ENCODE measurements at places on chromosomes 3 and 15.

DNA sequence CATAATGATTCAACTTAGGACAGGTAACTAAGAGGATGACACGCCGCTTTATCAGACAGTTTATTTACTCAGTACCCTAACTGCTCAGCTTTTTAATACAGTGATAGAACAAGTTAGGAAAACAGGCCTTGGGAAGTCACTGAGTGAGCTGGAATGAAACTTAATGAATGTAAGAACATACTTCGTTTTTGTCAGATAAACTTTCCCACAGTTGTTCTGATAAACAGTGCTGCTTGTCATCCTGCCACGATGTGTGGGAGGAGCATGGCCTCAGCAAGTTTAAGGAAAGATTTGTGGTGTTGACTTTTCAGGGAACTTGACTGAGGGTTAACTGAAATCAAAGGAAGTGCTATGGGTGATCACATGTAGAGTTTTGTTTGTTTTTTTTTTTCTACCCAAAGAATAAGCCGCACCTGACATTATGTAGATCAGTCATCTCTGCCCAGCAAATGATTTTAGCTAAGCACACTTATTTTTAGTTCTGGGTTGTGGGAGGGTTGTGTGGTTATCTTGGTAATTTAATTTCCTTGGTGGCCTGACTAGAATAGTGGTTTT is 5.6 kb upstream of the P2RY14 start:
- DNase-seq, result no peak

GRCh38 chr15:59812250-59812870 is 123.2 kb upstream of the BNIP2 start:
- no peak for DNase-seq

- no peak for DNase-seq
Observed at GRCh38 chr3:31234145-31234544, 298.6 kb upstream of the STT3B start.

DNA sequence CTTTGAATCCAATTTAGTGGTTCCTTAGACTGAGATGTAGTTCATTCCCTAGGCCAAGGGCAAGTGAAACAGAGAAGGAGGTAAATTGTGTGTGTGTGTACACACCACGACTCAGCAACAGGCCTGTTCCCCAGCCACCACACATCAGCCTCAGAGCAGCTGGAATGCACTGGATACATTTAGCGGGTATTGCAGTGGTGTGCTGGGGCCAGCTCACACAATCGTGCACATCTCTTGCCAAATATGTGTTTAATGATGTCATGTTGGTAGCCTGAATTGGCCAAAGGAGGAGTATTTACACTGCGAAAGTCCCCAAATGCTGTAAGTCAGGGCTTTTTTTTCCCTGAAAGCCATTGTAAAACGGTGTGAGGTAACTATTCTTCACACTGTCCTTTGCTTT is 82.3 kb downstream of the RBPMS2 start:
- DNase-seq, result no peak

- DNase-seq, result no peak
Observed at GRCh38 chr3:159721324-159721723, 267.3 kb upstream of the IL12A start.

GRCh38 chr15:58165661-58166060 is 27.5 kb downstream of the AQP9 start:
- peak; percentile 41 for DNase-seq

DNA sequence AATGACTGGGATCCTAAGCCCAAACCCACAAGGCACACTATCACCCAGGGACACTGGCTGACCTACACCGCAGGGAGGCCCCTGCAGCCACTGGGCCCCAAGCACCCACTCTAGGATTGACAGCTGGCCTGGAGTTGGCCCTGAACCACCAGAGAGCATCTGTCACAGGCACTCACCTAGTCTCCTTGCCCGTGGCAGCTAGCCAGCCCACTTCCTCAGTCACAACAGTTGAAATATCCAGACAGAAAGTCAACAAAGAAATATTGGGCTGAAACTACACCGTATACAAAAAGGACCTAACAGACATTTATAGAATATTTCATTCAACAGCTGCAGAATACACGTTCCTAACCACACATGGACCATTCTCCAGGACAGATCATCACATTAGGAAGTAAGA is 5.2 kb upstream of the SPINK8 start:
- no peak for DNase-seq

GRCh38 chr3:9208605-9209152 is 40.8 kb downstream of the SRGAP3 start:
- DNase-seq, result no peak

DNA sequence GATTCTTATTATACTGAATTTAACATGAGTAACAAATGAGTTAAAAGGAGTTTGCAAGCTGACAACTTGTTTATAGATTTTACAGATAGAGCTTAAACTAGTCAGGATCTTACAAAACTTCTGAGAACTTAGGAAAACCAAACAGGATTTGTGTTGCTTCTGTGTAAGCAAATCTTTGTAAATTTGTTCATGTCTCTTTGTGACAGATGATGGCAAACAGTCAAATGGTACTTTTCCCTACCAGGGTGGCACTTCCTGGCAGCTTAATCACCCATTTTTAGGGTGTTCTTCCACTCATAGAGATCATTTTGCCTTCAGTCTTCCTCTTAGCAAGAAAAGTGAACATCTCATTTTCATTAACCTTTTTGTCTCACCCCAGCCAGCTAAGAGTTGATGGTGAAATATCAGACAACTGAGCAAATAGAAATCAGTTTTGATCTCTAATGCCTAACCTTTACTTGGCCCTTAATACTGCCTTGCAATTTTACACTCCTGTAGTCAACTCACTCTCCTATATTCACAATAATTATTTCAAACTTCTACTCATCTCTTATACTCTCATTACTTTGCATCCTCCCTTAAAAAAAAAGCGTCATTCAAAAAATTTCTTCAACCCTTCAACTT is 23.7 kb upstream of the NECTIN3 start:
- DNase-seq, result no peak

DNA sequence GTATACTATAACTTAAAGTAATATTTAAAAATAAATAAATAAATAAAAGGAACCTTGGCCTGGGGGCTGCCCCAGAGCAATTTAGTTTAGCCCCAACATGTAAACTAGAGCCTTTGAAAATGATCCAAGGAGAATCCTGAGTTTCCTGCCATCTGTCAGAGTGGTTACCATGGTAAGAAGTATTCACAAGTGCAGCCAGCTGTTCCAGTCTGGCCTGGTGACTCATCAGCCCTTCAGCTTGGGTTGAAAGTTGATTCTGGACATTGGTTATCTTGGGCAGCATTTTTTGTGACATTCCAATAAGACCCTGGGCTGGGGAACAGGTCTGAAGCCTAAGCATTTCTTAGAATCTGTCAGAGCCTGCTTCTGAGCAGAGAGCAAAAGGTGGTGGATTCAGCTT is 72.7 kb upstream of the LRTM1 start:
- peak; percentile 58 for DNase-seq

DNA sequence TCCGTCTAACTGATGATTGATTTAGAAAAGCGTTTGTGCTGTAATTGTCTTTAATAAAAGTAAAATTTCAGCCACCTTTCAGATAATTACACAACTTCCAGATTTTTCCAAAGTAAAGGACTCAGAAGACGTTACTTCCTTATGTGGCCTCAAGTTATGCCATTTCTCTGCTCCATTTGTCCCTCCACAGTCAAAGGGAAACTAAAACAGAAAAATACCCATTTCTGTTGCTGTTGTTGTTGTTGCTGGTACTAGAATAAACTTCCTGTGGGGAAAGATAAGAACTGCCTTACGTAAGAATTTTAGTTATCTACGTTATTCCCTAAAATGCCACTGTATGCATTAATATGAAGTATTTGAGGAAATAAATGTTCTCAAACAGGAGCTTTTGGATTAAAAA is 153.9 kb downstream of the P3H2 start:
- DNase-seq, result no peak

DNA sequence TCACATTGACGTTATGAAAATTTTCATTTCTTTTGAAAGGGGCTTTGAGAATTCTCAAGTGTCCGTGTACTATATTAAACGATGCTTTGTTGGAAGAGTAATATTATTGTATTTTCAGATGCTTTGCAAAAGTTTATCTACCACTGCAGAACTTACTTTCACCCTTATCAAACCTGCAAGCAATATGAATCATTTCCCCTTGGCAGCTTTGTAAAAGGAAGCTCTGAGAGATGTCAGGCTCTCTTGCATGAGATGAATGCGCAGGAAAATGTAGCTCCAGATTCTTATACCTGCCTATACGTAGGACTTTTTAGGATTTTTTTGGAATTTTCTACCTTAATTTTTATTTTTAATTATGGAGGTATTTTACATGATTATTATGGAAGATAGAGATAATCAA is 34.5 kb downstream of the GPD1L start:
- DNase-seq, result no peak

GRCh38 chr3:119322021-119322834 is 28.0 kb downstream of the ARHGAP31 start:
- peak; percentile 41 for DNase-seq

DNA sequence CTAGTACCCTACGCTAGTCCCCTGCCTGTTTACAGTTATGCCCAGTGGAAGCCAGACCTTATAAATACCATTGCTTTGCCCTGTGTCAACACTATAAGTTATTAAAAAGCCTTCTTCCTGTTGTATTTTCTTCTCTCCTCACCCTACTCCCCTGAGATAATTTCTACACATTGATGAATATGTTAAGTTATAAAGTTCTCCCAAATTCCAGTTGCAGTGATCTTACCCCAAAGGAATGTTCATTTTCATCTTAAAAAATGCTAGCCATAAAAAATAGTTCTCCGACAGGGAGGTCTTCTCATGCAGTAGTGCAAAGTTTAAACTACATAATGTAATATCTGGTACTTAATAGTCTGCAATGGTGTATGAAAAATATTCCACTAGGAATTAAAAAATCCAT is 58.6 kb downstream of the MAP2K5 start:
- DNase-seq, result no peak

- no peak for DNase-seq
Observed at GRCh38 chr3:12253516-12254343, 35.1 kb upstream of the PPARG start.

- DNase-seq, result no peak
Observed at GRCh38 chr3:5485427-5485826, 297.9 kb downstream of the EDEM1 start.

- DNase-seq, result no peak
Observed at GRCh38 chr3:110579840-110580550, 491.6 kb upstream of the NECTIN3 start.

DNA sequence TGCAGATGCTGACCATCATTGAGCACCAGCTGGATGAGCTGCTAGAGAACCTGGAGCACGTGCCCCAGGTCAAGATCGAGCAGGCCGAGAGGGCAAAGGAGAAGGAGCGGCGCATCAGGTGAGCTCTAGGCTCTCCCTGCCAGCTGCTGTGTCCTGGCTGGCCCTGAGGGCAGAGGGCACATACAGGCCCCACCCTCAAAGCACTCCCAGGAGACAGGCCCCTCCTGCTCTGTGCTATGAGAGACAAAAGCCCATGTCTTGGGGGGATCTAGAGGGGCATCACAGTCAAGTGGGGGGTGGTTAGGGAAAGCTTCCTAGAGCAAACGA is 39.5 kb downstream of the CFAP100 start:
- DNase-seq, result no peak
